Adipocyte (in vitro differentiated cells): ENCODE measurements at places on chromosomes 7 and 10.
A peak's percentile ranks its signal among the peaks of the same experiment; 100 is the strongest.

GRCh38 chr10:91296471-91296870 lies 76.0 kb downstream of the PCGF5 start:
- no peak for DNase-seq

- DNase-seq: peak; percentile 25
These were observed 63.1 kb downstream of the EEPD1 start for GRCh38 chr7:36216063-36216684.

GRCh38 chr10:50645236-50645635 lies 21.5 kb upstream of the SGMS1 start:
- DNase-seq: no peak

- DNase-seq: peak; percentile 67
These were observed 80.6 kb upstream of the OIT3 start for GRCh38 chr10:72812753-72813430.

DNA sequence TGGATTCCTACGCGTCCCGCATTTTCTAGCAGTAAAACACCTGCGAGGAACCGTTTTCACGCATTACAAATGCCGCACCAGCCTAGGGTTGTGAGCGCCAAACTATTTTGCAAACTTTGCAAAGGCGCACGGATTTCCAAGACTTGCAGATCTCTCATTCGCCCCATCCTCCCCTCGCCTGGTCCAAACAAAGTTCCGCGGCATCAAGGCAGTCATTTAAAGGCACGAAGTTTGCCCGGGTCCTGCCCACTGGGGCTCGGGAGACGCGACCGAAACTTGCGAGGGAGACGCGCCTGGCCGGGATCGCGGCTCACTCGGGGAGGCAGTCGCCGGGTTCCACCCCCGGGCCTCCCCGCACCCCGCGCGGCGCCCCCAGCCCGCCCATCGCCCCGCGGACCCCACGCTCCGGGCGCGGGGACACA lies 613 bp downstream of the USP6NL start:
- peak; percentile 70 for DNase-seq

DNA sequence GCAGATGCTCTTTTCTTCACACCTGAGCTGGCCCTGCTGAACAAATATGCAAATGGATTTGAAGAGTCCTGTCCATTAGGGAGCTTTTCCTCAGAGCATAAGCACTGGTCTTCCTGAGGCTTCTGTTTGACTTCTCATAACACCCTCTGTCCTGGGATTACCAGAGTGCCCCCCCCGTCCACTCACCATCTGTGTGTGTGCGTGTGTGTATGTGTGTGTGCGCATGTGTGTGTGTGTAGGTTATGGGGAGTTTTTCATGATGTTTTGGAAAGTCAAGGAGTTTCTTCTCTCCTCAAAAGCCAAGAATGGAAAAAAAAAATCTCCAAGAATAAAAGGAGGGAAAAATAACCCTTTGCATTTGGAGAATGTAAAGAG lies 57.7 kb upstream of the COMTD1 start:
- no peak for DNase-seq

DNA sequence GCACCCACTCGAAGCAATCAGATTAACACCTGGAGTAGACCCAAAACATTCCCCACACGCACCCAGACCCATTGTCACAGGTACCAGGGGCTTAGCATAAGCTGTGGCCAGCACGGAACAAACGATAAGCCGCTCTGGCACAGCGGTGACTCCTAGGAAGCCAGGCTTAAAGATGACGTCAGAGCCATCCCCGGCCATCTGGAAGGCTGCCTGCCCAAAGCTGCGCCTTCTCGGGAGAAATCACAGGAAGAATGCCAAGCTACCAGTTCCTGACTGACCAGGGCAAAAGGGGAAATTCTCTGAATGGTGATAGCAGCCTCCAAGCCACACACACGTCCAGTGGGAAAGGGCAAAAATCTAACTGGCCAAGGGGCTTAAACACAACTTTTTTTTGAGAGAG lies 13.0 kb upstream of the WIPI2 start:
- no peak for DNase-seq

DNA sequence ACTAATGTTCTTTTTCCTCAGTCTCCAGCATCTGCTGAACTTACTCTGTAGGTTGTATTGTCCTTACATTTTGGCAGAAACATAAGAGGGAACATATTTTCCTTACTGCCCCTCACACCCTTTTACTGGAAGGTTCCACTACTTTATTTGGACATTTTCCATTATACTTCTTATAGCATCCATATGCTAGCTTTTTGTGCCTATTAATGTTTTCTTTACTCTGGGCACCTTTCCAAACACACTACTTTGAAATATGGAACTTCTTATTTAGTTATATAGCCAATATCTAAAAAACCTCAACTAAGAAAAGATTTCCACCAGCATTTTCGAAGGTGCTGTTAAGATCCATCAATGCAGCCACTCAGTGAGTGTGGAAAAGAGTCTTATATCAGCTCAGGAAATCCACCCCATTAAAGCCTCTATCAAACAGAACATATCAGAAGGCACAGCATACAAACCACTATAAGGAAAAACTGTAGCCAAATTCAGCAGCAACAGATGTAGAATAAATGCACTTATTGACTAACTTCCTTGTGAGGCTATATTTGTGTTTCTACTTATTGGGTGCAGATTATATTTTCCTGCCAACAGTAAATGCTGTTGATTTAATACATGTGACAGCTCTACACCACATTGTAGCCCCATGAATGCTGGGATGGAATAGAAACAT lies 272.5 kb upstream of the SEMA3E start:
- DNase-seq: no peak

GRCh38 chr7:155377838-155378579 lies 79.9 kb upstream of the EN2 start:
- DNase-seq: peak; percentile 50

- DNase-seq: peak; percentile 48
These were observed 202.4 kb downstream of the BICC1 start for GRCh38 chr10:58715061-58715460.

DNA sequence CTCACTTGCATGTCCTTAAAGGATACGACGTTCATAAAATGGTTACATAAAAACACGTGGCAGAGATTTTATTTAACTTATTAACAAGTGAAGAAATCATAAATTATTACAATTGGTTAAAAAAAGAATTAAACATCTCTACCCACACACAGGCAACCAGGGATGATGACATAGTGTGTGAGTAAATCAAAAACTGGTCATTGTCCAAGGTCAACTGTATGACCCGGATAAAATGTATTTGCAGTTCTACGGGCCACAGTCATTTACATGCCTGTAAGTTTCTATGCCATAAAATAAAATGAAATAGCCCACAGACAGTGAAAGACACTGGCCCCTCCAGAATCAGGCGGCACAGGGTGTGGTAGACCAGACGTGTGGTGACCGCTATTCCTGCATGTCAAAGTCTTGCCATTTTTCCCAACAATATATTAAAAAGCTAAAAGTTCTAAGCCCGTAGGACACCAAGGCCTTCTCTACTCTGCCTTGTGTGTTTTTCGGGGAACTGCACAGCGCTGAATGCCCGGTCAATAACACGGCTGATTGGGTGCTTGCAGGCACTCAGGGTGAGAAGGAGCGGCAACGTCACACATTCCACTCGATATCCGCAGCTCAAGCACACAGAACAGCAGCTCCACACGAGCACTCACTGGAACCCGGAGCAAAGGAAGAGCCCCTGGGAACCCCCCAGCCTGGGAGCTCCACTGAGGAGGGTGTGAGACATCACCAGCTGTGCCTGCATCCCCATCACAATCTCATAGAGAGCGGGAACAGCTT lies 143.3 kb upstream of the PPP2R2D start:
- no peak for DNase-seq

DNA sequence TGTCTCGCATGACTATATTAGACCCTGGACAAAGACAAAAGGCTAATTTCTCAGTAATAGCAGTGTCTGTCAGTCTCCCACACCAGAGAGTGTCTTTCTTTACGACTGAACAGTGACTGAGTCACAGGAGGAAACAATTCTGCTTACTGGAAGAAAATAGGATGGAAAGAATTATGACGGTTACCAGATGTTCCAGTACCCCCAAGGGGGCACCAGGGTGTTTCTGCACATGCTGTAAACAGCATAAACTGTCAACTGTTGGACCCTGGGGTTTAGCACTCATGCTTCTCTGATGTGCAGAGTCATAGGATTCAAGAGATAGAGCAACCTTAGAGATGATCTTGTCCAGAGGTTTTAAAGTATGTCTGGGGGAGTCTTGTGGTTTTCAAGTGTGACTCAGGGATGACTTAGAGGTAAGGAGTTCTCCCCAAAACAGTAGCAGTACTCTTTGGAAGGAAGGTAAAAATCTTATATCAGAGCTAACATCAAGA lies 291.7 kb downstream of the THSD7A start:
- peak; percentile 1 for DNase-seq

- DNase-seq: no peak
These were observed 153.7 kb downstream of the DNAJB6 start for GRCh38 chr7:157490465-157490912.

DNA sequence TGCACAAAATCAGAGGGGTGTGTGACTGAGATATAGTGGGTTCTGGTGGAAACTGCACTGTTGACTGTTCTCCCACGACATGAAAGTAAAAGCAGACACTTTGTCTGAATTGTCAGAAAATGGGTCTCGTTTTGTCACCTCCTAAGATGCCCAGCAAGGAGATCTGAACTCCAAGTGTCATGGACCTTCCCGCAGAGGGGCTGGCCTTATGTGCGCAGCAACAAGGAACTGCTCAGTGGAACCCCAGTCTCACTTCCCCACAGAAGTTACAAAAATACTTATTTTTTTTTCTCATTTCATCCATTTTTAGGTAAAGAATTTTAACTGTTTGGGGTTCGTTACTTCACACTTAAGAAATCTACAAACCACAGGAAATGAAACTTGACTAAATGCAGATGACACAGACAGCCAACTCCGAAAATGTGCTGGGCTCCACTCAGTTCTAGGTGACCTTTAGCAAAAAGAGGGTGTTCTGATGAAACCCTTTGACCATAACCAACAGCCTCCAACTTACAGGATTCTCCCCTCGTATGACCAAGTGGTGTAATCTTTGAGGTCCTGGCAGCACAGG lies 115.0 kb downstream of the FAM107B start:
- DNase-seq: no peak

GRCh38 chr7:73811760-73812168 lies 19.0 kb upstream of the CLDN4 start:
- DNase-seq: peak; percentile 79

GRCh38 chr7:148398844-148399365 lies 191.7 kb upstream of the C7orf33 start:
- no peak for DNase-seq

GRCh38 chr10:126969310-126969709 lies 64.1 kb downstream of the DOCK1 start:
- no peak for DNase-seq

- DNase-seq: no peak
These were observed 56.7 kb downstream of the CFAP46 start for GRCh38 chr10:132885451-132886210.

GRCh38 chr10:34711500-34711899 lies 103.6 kb downstream of the PARD3 start:
- no peak for DNase-seq

DNA sequence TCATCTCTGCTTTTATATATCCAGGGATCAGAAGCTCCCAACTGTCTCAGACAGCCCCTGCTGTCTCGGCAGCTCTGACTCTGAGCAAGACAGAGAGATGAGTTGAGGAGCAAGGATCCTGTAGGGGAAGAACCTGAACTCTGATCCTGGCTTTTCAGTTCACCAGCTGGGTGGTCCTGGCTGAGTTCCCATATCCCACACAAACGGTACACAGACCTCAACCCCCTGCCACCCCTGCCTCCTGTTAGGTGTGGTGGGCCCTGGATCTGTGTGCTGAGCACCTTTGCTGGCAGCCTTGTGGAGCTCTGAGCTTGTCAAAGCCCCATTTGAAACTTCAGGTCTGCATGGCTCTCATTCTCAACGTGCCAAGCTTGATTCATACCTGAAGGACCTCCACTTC lies 54.3 kb upstream of the GPR26 start:
- no peak for DNase-seq

GRCh38 chr7:142488842-142489241 lies 231.0 kb upstream of the PRSS58 start:
- DNase-seq: no peak

GRCh38 chr7:30900053-30900452 lies 11.6 kb upstream of the AQP1 start:
- DNase-seq: no peak

- DNase-seq: no peak
These were observed 55.4 kb upstream of the MXI1 start for GRCh38 chr10:110151971-110152370.

- no peak for DNase-seq
These were observed 60.8 kb downstream of the NPSR1 start for GRCh38 chr7:34718867-34719266.

GRCh38 chr10:5234106-5234860 lies 37.6 kb downstream of the AKR1C4 start:
- peak; percentile 54 for DNase-seq

GRCh38 chr10:109115179-109115578 lies 808.1 kb downstream of the XPNPEP1 start:
- DNase-seq: no peak

DNA sequence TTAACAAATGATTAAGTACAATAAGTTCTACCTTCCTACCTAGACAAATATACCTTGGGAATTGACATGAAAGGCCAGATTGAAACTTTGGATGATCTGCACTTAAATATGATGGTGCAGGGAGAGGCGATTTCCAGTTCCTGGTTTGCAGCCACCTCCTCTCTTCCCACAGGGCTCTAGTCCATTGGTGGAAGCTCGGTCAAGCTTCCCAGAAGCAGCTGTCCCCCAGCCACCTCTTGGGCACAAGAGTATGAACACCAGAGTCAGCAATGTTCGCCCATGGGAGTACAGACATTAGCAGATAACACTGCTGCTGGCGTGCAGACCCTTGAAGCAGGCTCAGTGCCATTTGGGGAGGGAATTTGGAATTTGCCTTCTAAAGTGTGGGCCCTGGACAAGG lies 1.5 kb upstream of the CPVL start:
- DNase-seq: no peak

- DNase-seq: no peak
These were observed 106.0 kb downstream of the COL26A1 start for GRCh38 chr7:101468546-101469275.

DNA sequence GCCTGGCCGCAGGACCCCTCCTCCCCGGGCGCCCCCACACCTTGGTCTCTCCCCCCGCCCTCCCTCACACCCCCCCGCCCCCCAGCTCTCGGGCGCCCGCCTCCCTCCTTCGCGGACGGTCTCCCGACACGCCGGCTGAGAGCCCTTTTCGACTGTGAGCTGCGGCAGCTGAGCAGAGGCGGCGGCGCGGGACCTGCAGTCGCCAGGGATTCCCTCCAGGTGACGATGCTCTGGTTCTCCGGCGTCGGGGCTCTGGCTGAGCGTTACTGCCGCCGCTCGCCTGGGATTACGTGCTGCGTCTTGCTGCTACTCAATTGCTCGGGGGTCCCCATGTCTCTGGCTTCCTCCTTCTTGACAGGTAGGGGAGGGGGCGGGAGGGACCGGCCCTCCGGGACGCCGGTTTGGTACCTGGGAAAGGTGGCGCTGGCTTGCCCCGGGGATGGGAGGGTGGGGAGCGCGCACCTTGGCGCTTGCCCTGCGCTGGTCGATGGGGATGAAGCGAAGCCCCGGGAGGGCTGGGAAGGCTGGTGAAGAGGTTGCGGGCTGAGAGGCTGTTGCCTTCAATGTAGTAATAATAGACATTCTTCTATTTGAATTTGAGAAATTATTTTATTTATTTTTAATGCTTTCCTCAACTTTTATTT lies at the start of gene BMPER:
BMPER (plus strand) TSS at position 151 of the 644 bp plus-strand sequence; CDS start at position 226, 75 bp downstream.
- DNase-seq: peak; percentile 60

- no peak for DNase-seq
These were observed 821.0 kb upstream of the IGFBP3 start for GRCh38 chr7:46741938-46742540.

- DNase-seq: peak; percentile 28
These were observed 103.0 kb upstream of the ANKRD1 start for GRCh38 chr10:91023700-91024398.

GRCh38 chr10:24357344-24358004 lies 148.5 kb downstream of the KIAA1217 start:
- no peak for DNase-seq

GRCh38 chr10:9796564-9796963 lies 1221.1 kb upstream of the CELF2 start:
- no peak for DNase-seq
